ENCODE measurements at places on chromosomes 12 and 14.

DNA sequence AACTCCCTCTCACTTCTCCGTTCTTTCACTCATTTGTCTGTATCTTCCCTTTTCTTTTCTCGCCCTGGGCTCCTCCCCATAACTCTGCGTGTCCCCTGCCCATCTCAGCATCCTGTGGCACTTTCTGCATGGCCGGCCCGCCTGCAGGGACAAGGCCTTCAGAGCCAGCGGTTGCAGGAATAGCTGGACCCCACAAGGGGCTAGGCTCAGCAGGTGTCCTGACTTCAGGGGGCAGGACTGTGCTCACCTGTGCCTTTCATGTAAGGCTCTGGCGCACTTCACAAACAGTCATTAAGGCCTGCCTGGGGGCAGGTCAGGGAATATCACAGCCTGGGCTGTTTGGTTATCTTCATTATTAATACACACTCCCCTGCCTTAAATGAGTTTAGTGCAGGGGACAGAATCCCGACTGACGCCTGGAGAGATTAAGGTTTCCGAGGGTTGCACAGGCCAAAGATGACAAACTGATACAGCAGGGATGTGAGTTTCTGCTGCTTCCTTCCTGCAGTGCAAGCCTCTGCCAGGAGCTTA lies 768.8 kb upstream of the TBX3 start:
- DNase-seq, result no peak

GRCh38 chr14:35534208-35534872 lies 376 bp downstream of the INSM2 start:
- peak; percentile 18 for DNase-seq

GRCh38 chr12:10339053-10339840 lies 31.6 kb downstream of the KLRD1 start:
- no peak for DNase-seq

DNA sequence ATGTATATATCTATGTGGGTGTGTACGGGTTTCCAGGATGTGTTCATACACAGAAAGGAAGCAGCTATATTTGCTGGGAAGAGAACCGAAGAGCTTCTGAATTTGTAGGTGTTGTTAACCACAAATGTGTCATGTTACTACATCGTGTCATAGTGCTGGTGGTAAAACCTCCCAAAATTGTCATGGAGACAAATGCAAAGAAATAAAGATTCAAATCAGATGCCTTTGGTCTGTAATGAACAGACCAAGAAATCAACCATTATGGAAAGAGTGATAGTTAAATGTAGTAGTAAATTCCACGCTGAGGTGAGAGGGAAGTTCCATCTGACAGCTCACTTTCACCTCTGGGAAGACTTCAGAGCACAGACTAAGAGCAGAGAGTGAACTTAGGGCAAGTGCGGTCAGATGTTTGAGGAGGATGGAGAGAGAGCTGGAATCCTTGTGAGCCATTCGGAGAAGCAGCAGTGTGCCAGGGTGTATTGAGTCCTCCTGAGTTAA lies 487.5 kb downstream of the TMEM121 start:
- peak; percentile 69 for DNase-seq

DNA sequence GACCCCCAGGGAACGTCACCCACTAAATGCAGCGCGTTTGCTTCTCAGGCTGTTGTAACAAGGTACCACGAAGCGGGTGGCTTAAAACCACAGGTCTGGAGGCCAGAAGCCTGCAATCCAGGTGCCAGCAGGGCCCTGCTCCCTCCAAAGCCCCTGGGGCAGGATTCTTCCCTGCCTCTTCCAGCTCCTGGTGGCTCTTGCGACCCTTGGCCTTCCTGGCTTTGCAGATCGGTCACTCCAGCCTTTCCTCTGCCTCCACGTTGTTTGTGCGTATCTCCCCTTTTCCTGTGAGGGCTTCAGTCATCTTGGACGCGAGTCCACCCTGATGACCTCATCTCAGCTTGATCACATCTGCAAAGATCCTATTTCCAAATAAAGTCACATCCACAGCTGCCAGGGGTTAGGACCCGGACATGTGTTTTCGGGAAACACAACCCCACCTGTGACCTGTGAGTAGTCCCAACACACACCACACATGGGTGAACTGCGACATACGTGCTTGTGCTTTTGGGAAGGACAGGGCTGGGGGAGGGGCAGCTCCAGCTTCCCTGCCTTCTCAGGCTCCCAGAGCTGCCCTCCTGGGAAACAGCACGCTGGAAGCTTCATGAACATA lies 114.5 kb upstream of the NCOR2 start:
- no peak for DNase-seq

- DNase-seq, result no peak
These were observed 446.7 kb upstream of the TMEM132C start for GRCh38 chr12:127820271-127820670.

Measured in activated CD4-positive, alpha-beta memory T cell treated with anti-CD3 and anti-CD28 coated beads for 36 hours (primary cell).